ENCODE measurements at places on chromosomes 3 and 15.

DNA sequence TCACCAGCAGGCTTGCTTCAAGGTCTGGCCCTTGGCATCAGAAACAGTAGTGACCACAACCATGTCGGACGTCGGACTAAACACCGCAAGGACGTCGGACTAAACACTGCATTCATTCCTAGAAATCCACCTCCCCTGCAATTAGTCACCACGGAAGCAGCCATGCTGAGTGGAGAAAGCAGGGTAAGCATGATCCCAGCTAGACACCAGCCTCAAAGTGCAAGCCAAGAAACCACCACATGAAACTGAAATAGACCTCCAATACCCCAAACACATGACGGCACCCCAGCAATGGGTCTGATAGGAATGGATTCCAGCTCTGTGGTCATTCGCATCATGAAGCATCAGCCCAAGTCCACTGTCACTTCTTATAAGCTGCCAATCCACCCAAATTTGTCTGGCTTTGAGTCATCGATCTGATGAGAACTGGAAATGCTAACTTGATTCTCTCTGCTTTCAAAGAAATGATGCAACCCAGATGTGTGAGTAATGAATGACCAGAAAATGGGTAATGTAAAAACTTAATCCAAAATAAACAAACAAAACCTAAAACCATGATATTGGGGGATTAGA is 348.3 kb upstream of the TMCO5A start:
- no peak for DNase-seq

DNA sequence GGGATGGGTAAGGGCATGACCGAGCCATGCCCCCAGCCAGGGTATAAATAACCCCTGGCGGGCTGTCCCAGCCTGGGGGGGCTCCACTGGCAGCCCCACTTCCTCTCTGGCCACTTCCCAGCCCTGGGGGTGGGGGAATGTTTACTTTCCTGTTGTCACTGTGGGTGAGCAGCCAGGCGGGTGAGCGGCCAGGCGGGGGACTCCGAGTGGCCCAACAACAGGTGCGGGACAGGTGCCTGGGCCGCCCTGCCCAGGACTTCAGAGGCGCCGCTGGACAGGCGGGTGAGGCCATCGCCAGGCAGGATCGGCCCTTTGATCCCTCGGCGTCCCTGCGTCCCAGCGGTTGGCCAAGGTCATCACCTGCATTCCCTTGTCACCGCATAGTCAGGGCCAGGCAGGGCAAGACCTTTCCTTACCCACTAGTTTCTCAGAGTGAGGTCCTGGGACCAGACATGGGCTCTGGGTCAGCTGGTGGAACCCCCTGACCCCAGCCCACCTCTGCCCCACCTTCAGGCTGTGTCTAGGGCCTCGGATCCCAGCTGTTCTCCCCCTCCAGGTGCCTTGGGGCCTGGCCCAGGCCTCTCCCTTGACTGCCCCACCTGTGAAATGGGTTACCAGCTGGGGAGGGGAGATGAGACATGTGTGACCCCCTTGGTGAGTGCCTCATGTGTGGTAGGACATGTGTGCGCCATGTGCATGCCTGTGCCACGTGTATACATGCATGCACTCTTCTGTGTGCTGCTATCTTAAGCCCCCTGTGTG is 16.6 kb downstream of the SEMA3F start:
- no peak for DNase-seq

DNA sequence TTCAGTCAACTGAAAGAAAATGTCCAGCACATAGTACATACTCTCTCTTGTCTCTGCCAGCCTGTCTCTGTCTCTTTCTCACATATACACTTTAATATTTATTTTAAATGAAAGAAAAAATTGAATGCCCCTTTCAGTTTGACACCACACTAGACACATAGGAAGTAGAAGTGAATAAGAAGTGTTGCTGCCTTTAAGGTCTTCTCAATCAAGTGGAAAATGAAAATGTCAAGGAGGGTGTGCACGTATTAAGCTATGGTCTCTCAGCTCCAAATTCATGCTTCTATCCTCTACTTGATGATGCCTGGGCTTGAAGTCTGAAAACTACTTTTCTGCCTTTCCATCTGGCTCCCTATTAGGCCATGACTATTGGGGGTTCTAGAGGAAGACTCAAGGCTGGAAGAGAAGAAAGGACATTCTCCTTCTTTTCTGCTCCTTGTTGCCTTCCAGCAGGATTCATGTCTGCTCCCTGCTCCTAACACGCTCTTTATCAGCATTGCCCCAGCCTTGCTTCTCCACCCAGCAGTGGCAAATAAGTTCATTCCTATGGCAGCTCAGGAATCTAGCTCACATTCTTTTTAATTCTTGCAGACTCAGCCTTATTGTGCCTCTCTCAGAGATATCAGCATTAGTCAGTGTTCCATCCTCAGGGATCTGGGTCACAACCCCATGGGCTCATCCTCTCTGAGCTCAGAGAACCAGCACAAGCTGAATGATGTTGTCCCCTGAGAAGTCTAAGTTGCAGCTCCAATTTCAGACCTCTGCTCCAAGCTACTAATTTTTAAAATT is 609.1 kb upstream of the GRM7 start:
- no peak for DNase-seq

DNA sequence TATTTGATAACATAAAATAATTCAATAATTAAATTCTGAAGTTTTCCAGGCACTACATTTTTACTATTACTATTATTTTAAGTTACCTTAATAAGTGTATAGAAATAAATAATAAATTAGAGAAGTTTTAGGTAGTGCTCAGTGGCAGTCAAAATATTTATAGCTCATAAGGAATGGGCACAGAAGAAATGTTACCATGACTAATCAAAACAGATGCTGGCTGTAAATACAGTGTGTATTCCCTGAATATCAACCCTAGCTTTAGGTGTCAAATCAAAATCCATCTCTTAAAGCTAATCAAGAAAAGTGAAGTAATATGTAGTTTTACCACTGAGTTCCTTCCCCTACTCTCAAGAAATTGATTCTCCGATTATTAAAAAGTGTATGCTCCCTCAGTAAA is 35.5 kb downstream of the ZBTB20 start:
- DNase-seq: no peak

- no peak for DNase-seq
Measured at GRCh38 chr15:90099868-90100831, 2.1 kb downstream of the IDH2 start.

DNA sequence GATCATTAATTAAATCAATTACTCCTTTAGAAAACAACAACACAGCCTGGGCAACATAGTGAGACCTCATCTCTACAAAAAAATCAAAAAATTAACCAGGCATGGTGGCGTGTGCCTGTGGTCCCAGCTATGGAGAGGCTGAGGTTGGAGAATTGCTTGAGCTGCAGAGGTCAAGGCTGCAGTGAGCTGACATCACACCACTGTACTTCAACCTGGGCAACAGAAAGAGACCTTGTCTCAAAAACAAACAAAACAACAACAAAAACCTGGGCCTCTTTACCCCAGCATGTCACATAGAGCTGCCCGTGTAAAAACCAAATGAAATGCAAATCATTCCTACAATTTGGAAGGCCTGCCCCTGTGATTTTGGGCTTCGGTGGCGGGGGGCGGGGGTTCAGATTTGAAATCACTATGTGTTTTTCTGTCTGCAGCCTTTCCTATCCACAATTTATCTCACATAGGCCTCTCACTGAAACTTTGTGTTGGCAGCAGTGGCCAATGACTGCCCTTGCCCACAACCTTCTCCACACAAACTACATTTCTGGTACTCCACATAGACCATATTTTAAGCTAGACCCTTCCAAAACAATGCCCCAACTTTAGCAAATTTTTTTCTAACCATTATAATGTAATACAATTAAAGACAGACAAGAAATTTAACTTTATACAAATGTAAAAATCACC is 6.5 kb downstream of the ADAM10 start:
- DNase-seq: no peak

DNA sequence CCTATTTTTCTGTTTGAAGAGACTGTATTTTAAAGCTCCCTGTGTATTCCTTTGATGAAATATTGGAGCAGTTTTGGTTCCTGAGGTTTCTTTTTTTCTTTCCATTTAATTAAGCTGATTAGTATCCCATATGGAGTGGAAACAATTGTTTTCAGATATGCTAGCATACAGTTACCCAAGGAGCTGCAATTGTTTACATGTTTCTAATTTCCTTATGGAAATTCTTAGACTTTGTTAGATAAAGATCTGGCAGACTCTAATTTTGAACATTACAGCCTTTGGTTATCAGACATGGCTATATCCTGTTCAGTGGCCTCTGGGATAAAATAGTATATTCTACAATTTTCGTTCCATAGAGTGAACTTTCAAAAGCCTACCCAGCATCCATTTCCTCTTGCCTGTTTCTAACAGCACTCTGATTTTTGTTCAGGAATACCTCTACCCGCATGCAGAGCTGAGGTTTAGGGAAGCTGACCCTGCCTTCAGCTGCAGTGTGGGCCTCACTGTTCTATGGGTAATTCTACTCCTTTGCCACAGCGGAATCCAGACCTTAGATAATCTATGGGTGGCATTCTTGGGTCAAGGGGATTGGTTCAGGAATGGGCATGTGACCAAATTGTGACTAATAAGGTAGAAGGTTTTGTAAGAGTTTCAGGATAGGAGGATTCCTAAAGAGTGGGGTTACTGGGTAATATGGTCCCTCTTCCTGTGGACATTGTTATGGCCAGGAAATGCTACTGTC is 161.1 kb upstream of the ANKRD28 start:
- DNase-seq: no peak

GRCh38 chr3:8653800-8654408 is 9.3 kb upstream of the SSUH2 start:
- DNase-seq: no peak

DNA sequence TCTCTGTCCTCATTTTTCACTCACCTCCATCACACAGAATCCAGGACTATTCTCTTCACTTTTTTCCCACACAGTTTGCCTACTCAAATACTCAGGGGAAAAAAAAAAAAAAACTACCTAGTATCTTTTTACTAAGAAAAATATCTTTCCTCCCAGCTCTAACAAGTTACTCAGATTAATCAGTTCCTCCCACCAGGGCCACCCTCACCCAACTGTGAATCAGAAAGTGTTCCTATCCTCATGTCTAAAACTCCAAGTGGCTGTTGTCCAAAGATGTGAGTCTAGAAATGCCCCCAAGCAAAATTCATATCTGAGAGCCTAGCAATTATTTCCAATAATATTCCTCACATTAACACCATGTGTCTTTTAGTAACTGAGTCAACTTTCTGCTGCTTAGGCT is 268.0 kb downstream of the ERC2 start:
- no peak for DNase-seq

- no peak for DNase-seq
Measured at GRCh38 chr3:114103858-114104257, 47.3 kb downstream of the QTRT2 start.

- DNase-seq: no peak
Measured at GRCh38 chr3:15032650-15033049, 32.5 kb downstream of the MRPS25 start.

- no peak for DNase-seq
Measured at GRCh38 chr15:39180483-39180933, 400.4 kb upstream of the THBS1 start.

- DNase-seq: no peak
Measured at GRCh38 chr3:196666001-196666867, 26.7 kb downstream of the NRROS start.

GRCh38 chr15:92954578-92954977 is 54.5 kb downstream of the CHD2 start:
- DNase-seq: no peak

- no peak for DNase-seq
Measured at GRCh38 chr15:77599357-77599756, 33.4 kb downstream of the LINGO1 start.

DNA sequence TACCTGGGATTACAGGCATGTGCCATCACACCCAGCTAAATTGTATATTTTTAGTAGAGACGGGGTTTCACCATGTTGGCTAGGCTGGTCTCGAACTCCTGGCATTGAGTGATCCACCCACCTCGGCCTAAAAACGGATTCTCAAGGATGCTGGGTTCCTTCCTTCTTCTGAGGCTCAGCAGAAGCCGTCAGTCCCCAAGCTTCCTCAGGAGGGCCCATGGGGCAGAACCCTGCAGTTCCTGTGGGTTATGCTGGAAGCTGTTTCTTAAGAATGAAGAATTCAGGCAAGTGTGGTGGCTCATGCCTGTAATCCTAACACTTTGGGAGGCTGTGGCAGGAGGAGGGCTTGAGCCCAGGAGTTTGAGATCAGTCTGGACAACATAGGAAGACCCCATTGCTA is 29.0 kb upstream of the ZNF710 start:
- DNase-seq: no peak

DNA sequence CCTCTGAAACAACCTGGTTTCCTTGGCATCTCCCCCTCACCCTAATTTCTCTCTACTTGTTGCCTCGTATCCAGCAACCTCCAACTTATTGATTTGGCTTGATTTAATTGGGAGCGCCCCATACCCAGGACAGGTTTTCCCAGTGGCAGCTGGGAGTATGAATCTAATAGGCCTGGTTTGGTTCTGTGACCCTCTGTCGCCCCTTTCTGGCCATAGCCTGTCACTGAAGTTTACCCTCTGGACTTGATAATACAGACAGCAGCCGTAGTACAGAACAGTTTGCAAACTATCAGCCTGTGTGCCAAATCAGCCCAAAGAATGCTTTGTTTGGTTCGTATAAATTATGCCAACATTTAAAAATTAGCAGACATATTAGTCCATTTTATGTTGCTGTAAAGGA is 525.1 kb upstream of the GOLIM4 start:
- DNase-seq: no peak

GRCh38 chr15:94411285-94411684 is 179.9 kb downstream of the MCTP2 start:
- DNase-seq: no peak

- peak; percentile 58 for DNase-seq
Measured at GRCh38 chr3:58116161-58116955, 94.4 kb downstream of the DNASE1L3 start.

GRCh38 chr3:128320551-128321340 is 145.9 kb downstream of the DNAJB8 start:
- no peak for DNase-seq

DNA sequence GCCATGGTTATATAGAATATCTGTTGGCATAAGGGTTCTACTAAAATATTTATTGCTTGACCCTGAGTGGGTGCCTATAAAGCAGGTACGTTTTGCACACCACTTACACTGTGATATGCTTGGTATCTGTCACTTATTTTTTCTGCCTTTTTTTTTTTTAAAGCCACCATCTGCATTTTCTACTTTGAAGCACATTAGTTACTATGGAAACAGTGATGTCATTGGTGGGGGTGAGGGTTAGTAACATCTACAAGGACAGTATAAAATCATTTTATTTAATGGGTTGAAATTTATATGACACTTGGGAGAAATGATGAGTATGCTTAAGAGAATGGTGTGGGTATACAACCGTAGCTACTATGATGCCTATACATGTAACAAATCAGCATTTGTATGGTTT is 25.6 kb downstream of the SLCO3A1 start:
- no peak for DNase-seq

DNA sequence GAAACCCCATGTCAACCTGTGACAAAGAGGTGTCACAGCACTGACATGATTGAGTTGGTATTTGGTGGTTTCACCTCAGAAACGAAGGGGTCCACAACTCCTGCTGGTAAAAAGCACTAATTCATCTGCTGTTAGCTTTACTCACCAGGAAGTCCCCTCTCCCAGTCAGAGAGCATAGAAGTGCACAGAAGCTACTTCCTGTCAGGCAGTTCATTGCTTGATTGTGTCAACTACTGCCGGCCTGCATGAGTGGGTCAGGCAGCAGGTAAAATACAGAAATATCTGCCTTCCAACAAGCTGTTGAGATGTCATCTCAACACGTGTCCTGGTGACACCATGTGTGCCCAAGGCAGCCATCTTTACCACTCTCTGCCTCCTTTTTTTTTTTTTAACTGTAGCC is 596.6 kb upstream of the NR2F2 start:
- DNase-seq: peak; percentile 8

GRCh38 chr15:25464784-25465183 is 26.0 kb upstream of the UBE3A start:
- no peak for DNase-seq

GRCh38 chr3:24472358-24472757 is 22.3 kb downstream of the THRB start:
- DNase-seq: no peak

Measured in CD4-positive, alpha-beta T cell treated with Interleukin-2 at 100 ng/mL for 4 hours (primary cell).